ENCODE measurements at places on chromosomes 16 and 17.

DNA sequence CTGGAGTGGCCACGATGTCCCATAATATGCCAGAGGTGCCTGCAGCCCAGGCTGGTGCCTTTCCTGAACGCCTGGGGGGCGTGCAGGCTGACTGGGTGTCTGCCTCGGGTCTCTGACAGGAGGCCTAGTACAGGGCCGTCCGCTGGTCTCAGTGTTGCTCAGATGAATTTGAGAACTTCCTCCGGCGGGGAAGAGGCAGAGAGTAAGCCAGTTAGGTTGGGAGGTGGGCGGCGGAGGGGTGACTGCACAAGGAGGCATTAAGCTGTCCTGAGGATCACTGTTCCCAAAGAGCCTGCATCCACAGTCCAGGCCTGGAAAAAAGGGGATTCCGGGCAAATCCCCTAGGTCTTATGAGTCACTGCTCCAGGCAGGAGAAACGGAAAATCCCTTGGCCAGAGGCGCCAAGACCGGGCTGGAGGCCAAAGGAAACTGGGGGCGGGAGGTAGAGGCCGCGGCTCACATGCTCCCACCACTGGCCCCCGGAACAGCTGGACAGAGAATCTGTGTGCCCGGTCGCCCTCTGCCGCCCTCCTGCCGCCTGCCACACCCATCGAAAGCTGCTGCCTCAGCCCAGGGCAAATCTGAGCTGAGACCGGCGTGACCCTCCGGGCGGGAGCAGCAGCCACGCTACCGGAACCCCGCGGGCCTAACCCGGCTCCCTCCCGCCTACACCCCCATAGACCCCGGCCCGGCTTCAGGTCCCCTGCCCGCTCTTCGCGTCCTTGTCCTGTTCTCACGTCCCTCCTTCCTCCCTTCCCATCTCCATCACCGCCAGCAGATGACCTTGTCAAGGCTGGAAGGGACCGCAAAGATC lies 1.2 kb downstream of the TRIM47 start:
- DNase-seq = peak; percentile 49

DNA sequence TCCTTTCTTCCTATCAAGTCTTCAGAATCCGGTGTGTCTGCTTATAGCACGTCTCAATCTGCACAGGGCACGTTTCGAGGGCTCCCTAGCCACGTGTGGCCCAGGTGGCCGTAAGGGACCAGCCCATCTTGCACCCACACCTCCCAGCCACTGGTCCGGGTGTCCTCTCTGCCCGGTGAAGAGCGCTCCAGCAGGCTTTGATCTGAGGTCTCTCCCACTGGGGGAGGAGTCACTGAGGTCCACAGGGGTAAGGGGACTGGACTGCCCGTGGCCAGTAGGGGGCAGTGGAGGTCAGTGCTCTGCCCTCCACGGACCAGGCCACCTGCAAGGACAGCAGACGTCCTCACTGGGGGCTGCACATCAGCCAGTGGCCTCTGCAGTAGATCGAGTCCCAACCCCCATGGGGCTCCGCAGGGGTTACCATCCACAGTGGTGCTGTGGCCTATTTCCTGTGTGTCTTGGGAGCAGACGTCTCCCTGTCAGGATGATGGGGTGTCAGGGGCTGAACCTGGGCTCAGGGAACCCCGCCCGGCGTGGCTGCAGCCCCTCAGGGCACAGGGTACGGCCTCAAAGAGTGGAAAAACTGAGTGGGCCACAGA lies 204.1 kb upstream of the CIBAR2 start:
- DNase-seq = peak; percentile 65

GRCh38 chr16:62829084-62829483 lies 792.8 kb upstream of the CDH8 start:
- no peak for DNase-seq

GRCh38 chr16:87107201-87107600 lies 210.0 kb downstream of the C16orf95 start:
- no peak for DNase-seq

DNA sequence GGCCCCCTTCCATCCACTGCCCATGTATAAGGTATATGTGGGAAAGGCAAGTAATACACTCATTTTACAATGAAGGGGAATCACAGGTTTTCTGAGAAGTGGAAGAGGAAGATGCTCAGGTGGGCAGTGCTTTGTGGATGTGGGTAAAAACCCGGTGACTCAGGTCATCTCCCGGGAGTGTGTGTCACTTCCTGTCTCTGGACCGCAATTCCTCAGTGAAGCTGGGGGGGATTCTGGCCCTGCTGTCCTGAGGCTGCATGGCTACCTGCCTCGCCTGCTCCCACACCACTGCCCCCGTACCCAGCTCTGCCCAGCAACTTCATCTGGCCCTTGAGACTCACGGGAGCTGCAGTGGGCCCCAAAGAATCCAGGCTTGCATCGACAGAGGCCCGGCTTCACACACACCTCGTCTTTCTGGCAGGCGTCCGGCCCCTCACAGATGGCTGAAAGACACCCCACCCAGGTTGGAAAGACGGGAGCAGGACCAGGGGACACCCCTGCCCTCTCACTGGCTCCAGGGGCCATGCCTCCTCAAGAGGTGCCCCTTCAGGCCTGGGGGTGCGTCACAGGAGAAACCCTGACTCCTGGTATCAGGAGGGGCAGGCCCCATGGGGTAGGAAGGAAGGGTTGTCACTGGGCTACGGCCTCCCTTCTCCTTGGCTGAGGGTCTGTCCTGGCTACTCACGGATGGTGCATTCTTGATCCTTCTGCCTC lies 882 bp downstream of the SCARF1 start:
- no peak for DNase-seq

GRCh38 chr17:4635823-4636375 lies 5.6 kb downstream of the ALOX15 start:
- no peak for DNase-seq

- no peak for DNase-seq
These were observed 9.9 kb upstream of the METRNL start for GRCh38 chr17:83069571-83069906.

DNA sequence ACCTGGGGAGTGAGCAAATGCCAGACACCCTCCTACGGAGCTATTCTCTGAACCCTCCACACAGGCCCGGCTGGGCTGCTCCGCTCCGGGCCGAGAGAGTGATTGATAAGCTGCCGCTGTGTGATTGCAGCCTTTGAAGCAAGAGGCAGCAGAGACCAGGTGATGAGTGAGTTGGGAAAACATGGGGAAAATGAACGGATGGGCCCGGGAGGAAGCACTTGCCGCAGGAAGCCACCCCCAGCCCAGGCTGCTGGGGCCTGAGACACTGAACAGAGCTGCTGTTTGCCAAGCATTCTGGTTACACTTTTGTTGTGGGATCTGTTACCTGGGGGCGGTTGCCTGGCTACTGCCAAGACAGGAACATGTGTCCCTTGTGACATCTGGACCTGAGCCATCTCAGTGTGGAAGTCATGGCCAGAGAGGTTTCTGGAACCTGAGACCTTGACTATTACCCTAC lies 46.4 kb upstream of the KLHDC4 start:
- DNase-seq = no peak

- DNase-seq = no peak
These were observed 68.7 kb downstream of the CEP95 start for GRCh38 chr17:64575431-64575830.

- no peak for DNase-seq
These were observed 63.7 kb upstream of the NLK start for GRCh38 chr17:27978689-27979175.

GRCh38 chr17:68863091-68863652 lies 92.0 kb downstream of the ABCA8 start:
- DNase-seq = no peak

DNA sequence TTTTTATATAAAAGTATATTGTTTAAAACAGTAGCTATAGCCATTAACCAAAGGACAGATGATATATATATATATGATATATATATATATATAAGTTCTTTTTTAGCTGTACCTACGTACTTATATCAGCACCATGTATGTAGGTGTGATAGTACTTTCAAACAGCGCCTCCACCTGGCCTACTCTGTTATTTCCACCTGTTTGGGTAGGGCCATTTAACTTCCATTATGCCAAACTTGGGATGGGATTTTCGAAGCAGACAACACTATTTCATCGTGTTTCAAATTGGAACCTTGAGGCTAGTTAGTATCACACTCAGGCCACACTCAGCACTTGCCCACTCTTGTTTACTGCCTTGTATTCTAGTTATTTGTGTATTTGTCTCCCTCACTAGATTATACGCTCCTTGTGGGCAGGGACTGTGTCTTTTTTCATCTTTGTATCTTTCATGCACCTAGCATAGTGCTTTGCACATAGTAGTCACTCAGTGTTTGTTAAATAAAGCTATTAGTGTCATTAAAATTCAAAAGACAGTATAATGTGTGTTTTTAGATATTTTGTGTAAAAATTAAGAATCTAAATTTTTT lies 11.8 kb upstream of the CLTC start:
- DNase-seq = peak; percentile 36

DNA sequence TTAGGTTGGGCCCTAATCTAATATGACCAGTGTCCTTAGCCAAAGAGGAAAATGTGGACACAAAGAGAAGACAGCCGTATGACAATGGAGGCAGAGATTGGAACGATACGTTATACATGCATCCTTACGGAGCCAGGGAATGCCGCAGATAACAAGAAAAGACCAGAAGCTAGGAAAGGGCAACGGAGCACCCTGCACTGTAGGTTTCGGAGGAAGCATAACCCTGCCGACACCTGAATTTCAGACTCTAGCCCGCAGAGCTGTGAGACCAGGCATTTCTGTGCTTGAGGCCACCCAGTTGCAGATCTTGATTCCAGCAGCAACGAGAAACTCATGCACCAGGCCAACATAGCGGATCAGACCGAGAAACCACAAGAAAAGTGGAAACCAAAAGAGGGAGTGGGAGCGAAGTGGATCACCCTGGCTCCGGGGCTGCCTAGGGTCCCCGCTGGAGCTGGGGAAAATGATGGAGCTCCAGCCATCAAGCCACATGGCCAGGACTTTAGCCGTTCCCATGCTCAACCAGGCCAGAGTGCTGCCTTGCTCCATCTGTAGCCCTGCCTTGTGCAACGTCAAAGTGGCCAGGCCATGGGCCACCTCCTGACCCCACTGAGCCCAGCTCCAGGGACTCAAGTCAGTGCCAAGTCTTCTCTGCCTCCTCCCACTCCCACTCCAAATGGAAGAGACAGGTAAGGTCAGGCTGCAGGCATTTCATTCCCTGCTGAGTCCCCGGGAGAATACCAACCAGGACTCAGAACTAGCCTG lies 51.7 kb upstream of the RPL38 start:
- no peak for DNase-seq

- DNase-seq = no peak
These were observed 14.0 kb downstream of the SUPT6H start for GRCh38 chr17:28675980-28676379.

GRCh38 chr16:8739989-8740704 lies 57.3 kb downstream of the TMEM186 start:
- no peak for DNase-seq

DNA sequence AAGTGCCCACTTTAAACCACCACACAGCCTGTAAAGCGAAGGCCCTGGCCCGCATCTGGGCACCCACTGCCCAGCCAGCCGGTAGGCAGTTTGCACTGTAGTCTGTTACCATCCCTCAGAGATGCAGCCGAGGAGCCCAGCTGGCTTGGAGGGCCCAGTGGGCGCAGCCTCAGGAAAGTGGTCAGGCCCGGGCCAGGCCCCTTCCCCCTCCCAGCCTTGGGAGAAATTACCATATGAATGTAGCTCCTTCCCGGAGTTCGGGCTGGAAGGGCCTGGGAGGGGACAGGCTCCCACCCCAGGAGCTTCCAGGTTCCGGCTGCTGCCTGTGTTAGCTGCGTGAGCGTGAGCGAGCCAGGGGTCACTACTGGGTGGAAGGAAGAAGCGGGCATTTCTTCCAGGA lies 325.4 kb downstream of the SEC14L1 start:
- DNase-seq = no peak

GRCh38 chr16:88617268-88618031 lies 20.9 kb upstream of the IL17C start:
- no peak for DNase-seq

DNA sequence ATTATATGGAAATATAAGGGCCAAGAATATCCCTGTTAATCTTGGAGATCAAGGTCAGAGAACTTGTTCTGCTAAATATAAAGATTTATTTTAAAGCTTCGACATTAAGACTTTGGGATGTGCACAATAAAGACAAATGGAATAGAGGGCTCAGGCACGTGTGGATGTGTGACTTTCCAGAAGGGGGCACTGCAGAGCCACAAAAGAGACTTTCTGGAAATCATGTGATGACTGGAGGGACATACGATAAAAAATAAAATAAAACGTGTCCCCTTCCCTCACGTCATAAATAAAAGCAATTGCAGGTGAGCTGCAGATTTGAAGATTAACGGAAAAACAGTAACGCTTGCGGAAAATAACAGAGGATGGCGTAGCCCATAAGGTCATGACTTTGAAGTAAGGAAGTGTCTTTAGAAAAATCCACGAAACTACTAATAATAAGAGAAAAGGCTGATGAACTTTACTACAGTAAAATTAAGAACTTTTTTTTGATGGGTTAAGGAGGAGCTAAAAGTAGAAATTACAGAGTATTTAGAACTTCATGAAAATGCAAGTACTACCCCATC lies 9.4 kb upstream of the ENGASE start:
- peak; percentile 53 for DNase-seq

DNA sequence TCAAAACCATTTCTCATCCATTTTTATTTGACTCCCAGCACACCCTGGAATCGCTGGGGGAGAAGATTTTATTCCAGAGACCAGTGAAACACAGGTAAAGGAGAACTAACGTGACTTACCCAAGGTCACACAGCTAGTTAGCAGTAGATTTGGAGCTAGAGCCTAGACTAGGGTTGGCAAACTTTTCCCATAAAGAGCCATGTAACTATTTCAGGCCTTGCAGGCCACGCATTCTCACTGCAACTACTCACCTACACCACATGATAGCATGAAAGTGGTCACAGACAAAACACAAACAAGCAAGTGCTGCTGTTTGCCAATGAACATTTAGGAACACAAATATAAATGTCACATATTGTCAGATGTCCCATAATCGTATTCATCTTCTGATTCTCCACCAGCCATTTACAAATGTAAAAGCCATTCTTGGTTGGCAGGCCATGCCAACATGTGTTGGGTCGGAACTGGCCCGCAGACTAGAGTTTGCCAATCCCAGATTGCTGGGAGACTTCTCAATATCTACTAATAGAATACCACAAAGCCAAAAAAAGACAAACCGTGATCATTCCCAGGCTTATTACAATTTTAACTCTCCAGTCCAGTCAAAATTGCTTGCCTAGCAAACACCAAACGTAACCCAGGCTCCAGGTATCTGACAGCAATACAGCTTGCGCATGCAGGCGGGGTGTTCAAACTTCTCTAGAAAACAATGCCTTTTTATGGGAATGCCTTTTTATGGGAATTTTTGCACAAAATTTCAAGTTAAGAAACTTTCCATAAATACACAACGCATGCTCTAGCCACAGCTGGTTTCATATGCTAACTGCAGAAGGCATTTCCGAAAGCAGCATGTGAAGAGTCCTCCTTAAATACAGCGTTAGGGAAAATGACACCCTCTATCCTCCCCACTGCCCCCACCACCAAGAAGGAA lies 20.9 kb downstream of the ZFHX3 start:
- no peak for DNase-seq

- DNase-seq = no peak
These were observed 1.9 kb upstream of the SNAI3 start for GRCh38 chr16:88688013-88688778.
